Pons (tissue), 1 donor: ENCODE measurements at places on chromosomes 2 and 18.
A peak's percentile ranks its signal among the peaks of the same experiment; 100 is the strongest.

- DNase-seq = no peak
Measured at GRCh38 chr18:11864471-11864870, 13.3 kb downstream of the CHMP1B start.

DNA sequence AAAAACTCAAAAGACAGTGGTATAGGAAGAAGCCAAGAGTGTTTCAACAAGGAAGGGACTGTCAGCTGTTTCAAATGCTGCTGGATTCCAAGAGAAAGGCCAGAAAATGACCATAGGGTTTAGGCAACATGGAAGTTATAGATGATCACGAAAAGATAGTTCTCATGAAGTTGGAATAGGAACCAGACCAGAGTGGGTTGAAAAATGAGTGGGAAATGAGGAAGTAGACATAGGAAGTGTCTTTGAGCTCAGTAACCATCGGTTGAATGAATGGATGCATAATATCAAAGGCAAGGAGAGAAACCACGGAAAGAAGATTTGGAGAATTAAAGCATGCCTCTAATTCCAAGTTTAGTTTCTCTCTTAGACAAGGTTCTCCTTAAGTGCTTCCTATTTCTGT is 1.3 kb downstream of the NCAPH start:
- no peak for DNase-seq

DNA sequence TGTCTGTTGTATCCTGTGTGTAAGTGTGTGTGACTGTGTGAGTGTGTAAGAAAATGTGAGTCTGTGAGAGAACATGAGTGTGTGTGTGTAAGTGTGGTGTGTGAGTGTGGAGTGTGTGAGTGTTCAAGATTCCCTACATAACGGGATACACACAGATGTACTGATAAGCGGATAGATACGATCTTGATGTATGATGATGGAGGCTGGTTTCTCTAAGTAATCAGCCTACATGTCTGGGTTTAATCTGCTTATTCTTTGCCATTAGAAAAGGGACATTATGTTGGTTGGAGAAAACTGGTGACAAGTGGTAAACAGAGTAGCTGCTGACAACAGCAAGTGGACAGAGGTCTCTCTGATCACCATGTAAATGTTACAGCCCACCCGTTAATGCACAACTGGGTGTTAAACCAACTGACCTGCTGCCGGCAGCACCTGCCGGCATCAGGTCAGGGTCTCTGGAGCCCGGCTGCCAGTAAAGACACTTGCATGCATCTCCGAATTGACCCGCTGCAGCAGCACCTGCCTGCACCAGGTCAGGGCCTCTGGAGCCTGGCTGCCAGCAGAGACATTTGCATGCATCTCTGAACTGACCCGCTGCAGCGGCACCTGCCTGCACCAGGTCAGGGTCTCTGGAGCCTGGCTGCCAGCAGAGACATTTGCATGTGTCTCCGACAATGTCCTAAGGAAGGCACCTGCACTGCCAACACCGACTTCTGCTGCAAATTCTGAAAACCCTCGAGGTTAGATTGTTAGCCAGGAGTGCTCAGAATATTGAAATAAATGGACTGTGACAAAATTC is 87.5 kb downstream of the MBP start:
- DNase-seq = peak; percentile 53

- DNase-seq = no peak
Measured at GRCh38 chr2:241120440-241120839, 18.4 kb upstream of the MTERF4 start.

DNA sequence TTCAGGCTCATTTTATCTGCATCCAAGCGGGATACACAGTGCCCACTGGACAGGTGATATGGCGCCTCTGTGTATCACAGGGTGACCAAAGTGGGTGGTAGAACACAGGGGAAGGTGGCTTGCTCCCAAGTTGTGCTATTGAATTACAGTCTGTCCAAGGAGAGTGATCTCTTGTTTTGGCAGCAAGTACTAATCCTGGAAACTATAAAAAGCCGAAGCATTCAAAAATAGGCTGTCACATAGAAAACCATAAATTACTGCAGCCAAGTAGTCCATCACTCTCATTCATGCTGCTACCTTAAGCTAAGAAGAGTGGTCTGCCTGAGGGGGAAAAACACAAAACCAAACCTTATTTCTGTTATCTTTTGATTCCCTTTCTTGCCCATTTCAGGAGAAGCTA is 237.1 kb upstream of the POU3F3 start:
- DNase-seq = no peak

- DNase-seq = no peak
Measured at GRCh38 chr2:198441901-198442300, 637.5 kb downstream of the PLCL1 start.

- no peak for DNase-seq
Measured at GRCh38 chr2:41905597-41906337, 142.1 kb upstream of the PKDCC start.
